ENCODE measurements at places on chromosomes 6 and 20.

DNA sequence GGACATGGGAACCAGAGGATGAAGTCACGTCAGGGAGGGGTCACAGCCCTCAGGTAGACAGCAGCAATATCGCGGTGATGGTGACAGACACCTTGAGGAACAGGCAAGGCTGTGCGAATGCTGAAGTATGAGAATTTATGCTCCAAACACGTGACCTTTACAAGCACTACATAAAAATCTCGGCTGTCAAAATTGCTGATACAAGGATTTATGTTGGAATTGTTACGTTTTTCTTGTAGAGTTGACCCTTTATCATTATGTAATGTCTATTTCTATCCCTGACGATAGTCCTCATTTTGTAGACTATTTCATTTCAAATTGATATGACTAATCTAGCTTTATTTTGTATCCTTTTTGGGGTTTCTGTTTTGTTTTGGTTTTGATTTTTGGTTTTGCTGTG lies 311.1 kb downstream of the C6orf118 start:
- no peak for DNase-seq

GRCh38 chr20:1734269-1734858 lies 76.8 kb upstream of the SIRPG start:
- peak; percentile 64 for DNase-seq

GRCh38 chr6:170583756-170584180 lies 669 bp downstream of the PDCD2 start:
- peak; percentile 22 for DNase-seq

DNA sequence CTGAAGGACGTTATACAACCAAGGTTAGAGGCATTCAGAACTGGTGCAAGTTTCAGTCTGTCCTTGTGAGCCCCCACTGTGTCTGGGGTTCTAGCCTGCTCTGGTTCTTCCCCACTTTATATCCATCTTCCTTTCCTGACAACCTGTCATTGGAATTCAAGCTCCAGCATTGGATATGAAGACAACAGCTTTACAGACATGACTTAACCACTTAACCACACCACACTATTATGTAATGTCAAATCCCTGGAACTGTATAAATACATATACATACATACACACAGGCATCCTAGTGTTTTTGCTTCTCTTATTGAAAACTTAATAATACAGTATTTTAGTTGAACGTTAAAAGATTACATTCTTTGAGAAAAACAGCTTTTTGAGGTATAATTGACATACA lies 217.9 kb upstream of the SGK1 start:
- DNase-seq: no peak

DNA sequence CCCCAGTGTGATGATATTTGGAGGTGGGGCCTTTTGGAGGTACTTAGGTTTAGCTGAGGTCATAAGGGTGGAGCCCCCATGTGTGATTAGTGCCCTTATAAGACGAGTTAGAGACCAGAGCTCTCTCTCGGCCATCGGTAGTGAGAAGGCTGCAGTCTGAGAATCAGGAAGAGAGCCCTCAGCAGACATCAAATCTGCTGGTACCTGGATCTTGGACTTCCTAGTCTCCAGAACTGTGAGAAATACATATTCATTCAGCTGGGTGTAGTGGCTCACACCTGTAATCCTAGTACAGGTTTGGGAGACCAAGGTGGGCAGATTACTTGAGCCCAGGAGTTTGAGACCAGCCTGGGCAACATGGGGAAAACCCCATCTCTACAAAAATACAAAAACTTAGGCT lies 48.7 kb upstream of the DDR1 start:
- DNase-seq: no peak

- DNase-seq: no peak
Measured at GRCh38 chr20:64084685-64085152, 521 bp upstream of the LKAAEAR1 start.

- DNase-seq: no peak
Measured at GRCh38 chr6:121896771-121897170, 461.3 kb downstream of the GJA1 start.

DNA sequence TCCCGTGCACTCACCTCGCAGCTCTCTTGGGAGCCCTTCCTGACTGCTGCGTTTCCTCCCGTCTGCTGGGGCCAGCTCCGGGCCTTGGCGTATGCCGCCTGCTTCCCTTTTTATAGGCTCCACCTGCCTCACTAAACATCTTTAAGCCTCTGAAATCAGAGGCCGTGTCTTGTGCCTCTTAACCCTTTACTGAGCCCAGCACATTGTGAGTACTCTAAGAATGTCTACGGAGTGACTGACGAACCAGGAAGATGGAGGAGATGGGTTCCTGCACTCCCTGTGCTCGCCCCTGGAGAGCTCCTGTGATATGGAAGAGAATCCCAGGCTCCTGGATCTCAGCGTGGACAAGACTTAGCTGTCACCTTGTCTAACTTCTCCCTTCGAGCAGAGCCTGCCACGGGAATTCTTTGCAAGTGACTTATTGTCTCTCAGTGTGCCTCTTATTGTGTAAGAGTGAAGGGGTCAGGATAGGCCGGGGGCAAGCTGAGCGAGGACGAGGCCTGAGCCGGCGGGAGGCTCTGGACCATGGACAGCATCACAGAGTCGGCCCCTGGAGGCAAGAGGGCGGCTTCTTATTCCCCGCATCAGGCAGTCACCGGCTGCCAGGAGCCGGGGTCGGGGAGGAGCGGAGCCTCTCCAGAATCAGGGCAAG lies 70.9 kb upstream of the CCDC167 start:
- DNase-seq: no peak

- DNase-seq: no peak
Measured at GRCh38 chr6:9896806-9897205, 518.1 kb downstream of the TFAP2A start.

- DNase-seq: no peak
Measured at GRCh38 chr20:48703511-48704219, 124.1 kb downstream of the PREX1 start.

DNA sequence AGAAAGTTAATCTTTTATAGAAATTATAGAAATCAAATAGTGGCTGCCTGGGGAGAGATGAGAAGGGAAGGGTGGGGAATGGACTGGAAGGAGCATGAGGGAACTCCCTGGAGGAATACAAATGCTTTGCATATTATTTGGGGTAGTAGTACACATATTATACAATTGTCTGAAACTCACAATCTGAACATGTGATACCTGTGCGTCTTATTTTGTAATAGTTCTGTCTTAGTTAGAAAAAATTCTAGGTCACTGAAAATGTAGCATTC lies 30.7 kb upstream of the SPTLC3 start:
- no peak for DNase-seq

- no peak for DNase-seq
Measured at GRCh38 chr6:125987026-125987617, 782 bp downstream of the TRMT11 start.

DNA sequence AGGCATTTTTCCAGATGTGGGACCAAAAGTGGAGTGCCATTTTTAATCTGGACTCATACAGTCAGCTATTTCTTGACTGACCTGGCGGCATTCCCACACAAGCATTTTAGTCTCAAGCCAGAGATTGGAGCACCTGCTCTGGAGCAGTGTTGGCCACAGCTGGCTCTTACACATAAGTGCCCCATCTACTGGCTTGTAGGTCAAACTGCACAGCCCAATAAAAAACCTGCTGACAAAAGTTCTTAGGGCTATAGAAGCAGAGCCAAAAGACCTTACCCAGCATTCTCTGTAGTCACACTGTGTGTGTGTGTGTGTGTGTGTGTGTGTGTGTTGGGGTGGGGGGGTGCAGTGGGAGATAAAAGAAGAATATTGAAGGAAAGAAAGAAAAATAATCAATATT lies 38.6 kb upstream of the SENP6 start:
- peak; percentile 27 for DNase-seq
